ENCODE measurements at places on chromosomes 5 and 9. TPM values are rescaled to one million over a fixed set of nuclear protein-coding genes. Genes with fewer than 3 reads are reported as not detected.
A peak's percentile ranks its signal among the peaks of the same experiment; 100 is the strongest.

Gene CLK4
- total RNA-seq, result 35.4 TPM

GRCh38 chr5:179161901-179162300, 101.7 kb downstream of the ZNF354C start:
- DNase-seq, result peak; percentile 40

DNA sequence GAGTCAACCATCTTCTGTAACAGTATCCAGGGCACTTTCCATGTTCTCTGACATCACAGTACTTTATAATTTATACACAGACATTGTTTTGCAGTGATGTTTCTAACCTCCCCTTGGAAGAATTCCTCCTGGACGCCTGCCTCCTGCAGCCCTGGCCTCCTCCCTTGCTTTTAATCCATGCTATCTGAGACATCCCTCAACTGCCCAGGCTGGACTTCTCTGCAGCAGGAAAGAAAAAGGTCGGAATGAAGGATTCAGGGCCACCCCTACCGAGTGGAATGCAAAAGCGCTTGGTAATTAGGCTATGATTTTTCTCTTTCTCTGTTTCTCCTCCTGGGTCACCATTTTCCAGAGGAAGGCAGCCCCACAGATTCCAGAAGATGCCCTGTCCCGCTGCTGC, 47.0 kb upstream of the SHC3 start:
- DNase-seq, result no peak

- DNase-seq, result no peak
Observed at GRCh38 chr9:14993901-14994554, 83.8 kb upstream of the FREM1 start.

- DNase-seq, result no peak
Observed at GRCh38 chr5:150181766-150182545, 7.9 kb upstream of the SLC6A7 start.

Gene PLAC8L1
- total RNA-seq, result not detected
